AG10803 (cell line): ENCODE measurements at places on chromosomes 3 and 15.
A peak's percentile ranks its signal among the peaks of the same experiment; 100 is the strongest.

- no peak for DNase-seq
Measured at GRCh38 chr3:54793171-54793570, 134.7 kb downstream of the LRTM1 start.

GRCh38 chr3:36520241-36521006 is 140.1 kb downstream of the STAC start:
- no peak for DNase-seq

GRCh38 chr3:134072881-134073582 is 43.3 kb upstream of the SLCO2A1 start:
- DNase-seq = no peak

DNA sequence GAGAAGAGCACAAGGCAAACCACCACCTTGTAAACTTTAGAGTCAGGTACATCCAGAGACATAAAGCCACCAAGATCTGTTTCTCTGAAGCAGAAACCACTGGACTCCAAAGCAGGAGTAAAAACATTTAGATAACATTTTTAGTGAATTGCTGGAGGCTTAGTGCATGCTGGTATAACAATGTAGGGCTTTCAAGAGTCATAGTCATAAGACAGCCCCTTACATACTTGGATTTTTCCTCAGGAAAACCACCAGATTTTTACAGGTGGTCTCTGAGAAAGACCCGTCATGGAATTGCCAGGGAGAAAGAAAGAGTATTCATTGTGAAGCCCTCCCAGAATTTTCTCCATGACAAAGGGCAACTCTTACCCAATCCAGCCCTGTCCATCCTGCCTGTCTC is 434.5 kb upstream of the NAALADL2 start:
- no peak for DNase-seq

DNA sequence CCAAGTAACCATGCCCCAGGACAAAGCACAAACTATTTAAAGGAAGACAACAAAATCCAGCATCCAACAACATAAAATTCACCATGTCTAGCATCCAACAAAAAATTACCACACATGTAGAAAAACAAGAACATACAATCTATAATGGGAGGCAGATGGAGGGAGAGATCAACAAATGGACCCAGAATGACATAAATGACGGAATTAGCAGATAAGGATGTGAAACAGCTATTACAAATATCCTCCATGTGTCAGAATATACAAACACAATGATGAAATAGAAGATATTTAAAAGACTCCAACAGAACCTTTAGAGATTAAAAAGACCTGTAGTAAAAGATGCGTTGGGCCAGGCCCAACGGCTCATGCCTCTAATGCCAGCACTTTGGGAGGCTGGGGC is 10.8 kb downstream of the LYSMD4 start:
- no peak for DNase-seq

- no peak for DNase-seq
Measured at GRCh38 chr3:99978221-99978620, 136.1 kb downstream of the FILIP1L start.

GRCh38 chr3:105956306-105956705 is 87.5 kb upstream of the CBLB start:
- DNase-seq = no peak

- DNase-seq = peak; percentile 84
Measured at GRCh38 chr3:27544372-27544865, 60.2 kb upstream of the SLC4A7 start.

- peak; percentile 90 for DNase-seq
Measured at GRCh38 chr15:96273317-96274086, 57.0 kb upstream of the NR2F2 start.

DNA sequence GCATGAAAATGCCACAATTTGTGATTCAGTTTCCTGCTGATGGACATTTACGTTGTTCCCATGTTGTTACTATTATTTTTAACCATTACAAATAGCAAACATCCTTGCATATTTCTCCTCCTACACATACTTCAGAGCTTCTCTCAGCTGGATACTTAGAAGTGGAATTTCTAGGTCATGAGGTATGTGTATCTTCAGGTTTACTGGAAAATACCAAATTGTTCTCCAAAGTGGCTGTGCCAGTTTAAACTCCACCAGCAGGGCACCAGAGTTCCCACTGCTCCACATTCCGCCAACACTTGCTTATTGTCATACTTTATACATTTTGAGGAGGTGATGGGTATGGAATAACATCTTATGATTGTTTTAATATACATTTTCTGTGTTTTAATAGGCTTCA is 45.7 kb downstream of the PRR23E start:
- no peak for DNase-seq

DNA sequence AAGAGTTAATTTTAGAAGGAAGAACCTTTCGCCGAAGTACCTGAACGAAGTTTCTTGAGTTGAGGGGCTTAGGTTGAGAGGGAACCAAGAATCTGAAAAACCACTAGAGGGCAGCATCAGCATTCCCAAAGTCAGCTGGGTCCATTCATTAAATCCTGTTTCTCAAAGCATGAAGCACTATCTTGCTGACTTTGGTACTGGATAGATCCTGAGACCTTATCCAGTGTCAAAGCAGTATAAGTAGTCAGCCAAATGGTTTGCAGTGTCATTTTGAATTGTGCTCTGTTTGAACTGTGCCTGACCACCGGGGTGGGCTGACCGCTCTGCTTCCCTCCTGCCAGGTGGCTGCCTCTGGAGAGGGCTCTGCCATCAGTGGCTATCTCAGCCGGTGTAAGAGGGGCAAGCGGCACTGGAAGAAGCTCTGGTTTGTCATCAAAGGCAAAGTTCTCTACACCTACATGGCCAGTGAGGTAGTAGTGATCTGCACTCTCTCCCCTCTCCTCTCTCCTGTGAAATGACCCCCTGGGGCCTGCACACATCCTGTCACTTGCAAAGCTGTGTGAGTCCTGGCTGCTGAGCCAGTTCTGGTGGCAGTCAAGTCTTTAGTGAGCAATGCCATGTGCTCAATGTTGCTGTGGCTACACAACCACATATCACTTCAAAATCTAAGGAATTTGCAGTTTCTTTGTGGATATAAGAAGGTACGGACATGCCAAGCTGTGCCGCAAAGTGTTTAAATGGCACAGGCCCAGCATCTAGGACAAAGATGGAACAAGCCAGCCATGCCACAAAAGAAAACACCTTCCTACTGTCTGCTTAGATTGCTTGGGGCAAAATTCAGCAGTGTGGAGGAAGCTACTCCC is 21.4 kb upstream of the NR2C2 start:
- DNase-seq = peak; percentile 59

GRCh38 chr15:89837134-89837829 is 22.6 kb upstream of the ANPEP start:
- DNase-seq = peak; percentile 76

DNA sequence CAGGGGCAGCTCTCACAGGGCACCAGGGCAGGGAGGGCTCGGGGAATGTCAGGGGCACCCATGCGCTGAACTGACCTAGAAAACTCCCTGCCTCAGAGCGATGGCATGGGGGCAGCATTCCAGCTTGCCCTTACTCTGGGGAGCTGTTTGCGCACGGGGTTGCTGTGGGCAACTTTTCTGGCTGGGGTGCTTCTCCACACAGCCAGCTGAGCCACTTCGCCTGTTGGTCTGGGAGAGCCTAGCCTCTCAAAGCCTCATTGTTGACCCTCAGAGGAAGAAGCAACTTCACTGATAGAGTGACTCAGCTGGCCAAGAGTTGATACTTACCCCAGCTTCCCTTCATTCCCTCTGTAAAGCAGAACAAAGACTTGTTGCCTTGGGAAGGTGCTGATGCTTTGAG is 42.6 kb upstream of the MRPS22 start:
- peak; percentile 36 for DNase-seq

GRCh38 chr3:50164984-50165909 is 10.1 kb downstream of the SEMA3F start:
- DNase-seq = peak; percentile 89

- DNase-seq = no peak
Measured at GRCh38 chr3:104951426-104951825, 415.3 kb upstream of the ALCAM start.

- DNase-seq = peak; percentile 17
Measured at GRCh38 chr15:56208641-56209155, 35.0 kb downstream of the RFX7 start.

DNA sequence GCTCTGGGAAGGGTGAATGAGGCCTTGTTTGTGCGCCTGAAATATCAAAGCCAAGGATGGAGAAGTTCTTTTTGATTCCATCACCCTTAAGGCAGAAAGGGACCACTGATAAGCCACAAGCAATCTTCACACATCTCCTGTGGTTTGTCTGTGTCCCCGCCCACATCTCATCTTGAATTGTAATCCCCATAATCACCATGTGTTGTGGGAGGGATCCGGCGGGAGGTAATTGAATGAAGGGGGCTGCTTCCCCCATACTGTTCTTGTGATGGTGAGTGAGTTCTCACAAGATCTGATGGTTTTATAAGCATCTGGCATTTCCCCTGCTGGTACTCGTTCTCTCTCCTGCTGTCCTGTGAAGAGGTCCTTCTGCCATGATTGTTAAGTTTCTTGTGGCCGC is 329.6 kb upstream of the RGMA start:
- no peak for DNase-seq

DNA sequence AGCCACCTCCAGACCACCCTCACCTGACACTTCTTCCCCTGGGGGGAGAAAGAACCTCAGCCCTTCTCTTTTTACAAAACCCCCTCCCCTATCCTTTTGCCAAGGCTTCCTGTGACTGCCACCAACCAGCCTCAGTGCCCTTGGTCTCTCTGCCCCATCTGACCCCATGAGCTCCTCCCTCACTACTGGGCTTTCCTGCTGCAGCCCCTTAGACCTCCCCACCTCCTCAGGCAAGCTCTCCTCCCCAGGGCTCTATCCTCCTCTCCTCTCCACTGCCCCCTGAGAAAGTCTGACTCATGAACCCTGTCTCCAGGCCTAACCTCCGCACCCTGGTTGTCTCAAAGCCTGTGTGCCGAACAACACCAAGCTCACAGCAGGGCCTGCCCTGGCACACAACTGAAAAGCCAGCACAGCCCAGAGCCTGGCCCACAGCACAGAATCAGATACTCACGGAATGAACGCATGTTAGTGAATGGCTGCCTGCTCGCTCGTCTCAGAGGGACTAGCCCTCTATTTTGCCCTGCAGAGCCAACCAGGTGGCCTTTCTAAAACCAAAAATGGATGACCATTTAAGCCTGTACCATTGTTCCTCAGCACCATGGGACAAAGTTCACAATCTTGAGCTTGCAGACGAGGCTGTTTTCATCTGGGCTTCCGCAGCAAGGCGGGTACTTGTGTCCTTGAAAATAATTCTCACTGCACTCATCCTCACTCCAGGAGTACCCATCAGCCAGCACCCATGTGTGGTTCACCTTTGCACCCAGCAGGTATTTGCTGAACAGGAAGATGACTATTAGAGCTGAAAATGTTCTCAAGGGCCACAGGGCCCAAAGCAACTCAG is 1.7 kb downstream of the CHDH start:
- DNase-seq = no peak

GRCh38 chr15:70200511-70201424 is 103.1 kb upstream of the TLE3 start:
- DNase-seq = peak; percentile 49

DNA sequence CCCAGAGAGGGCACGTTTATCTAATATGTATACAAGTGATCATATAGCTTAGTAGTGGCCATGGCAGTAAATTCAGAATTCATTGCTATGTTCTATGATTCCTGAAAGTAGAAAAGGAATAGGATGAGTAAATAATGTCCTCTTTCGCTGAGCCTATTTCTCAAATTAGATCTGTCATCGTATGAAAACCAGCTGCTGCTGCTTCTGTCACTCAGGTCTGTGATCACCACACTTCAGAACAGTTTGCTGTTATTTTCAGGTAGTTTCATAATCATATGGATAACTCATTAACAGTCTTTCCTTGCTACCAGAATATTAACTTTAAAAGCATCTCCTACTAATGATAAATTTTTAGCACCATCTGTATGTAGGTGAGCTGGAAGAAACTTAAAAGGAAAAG is 289.1 kb upstream of the AZI2 start:
- no peak for DNase-seq

- no peak for DNase-seq
Measured at GRCh38 chr3:143699424-143699823, 148.8 kb downstream of the SLC9A9 start.

DNA sequence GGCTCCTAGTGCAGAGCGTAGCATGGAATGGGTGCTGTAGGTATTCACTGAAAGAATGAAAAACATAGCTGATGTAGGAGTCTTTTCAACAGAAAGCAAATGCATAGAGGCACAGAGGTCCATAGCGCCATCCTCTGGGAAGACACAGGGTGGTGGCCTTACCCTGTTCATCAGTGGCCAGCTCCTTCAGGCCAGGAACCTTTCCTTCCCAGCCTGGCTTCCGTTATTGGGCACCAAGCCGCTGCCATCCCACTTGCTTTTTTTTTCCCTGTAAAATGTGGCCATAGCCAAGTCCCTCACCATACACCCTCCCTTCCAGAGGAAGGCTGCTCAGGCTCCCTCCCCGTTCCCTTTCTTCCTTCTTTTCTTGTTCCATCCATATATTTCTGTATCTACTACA is 118.1 kb downstream of the ZNF621 start:
- DNase-seq = no peak

DNA sequence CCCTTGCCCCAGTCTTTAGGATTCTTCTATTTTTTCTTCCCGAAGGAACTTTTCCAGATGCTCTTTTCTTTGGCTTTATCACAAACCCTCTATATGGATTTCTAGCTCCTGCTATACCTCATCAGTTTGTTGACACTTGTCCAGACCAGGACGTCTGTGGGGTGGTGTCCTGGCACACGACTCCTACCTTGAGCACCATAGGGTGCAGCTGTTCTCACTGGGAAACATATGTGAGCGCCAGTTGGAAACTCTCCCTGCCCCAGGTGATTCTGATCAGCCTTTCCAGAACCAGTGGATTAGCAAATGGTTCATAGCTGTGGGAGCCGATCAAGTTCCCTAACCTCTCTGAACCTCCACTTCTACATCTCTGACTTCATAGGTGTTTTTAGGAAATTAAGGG is 40.6 kb upstream of the USP3 start:
- DNase-seq = no peak

DNA sequence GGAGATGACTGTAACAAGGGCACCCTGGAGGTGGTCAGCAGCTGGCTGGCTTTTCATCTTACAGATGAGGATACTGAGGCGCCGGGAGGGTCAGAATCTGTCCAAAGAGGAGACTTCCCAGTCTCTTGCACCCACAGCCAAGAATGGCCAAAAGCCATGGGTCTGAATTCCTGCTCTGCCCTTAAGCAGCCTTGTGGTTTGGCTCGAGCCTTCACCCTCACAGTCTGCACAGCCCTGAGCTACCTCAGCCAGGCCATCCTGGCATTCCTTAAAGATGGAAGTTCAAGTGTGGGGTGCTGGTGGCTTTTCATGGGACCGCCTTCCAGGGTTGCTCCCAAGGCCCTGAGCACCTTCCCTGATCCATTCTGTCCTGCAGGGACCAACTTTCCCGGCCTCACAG is 59.2 kb downstream of the CACNA2D2 start:
- peak; percentile 30 for DNase-seq

GRCh38 chr3:12984023-12984823 is 89.0 kb downstream of the IQSEC1 start:
- DNase-seq = peak; percentile 71
